ENCODE measurements at places on chromosomes 3 and 15.

GRCh38 chr15:55736756-55737155, 6.2 kb downstream of the PRTG start:
- no peak for DNase-seq

DNA sequence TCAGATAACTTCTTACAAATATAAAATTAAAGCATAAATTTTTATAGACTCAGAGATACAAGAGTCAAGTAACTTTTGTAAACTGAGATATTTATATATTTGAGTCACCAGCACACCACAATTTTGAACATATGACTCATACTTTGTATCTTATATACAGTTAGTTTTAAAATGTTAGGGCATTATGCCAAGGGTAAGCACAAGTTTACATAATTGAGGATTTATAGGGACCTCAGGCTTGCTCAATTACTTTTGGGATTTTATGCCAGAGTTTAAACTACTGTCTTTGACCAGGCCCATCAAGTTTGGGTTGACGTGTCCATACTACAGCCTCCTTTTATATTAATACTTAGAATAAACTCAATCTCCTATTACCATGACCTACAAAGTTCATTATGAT, 7.4 kb upstream of the FGF7 start:
- DNase-seq, result no peak

DNA sequence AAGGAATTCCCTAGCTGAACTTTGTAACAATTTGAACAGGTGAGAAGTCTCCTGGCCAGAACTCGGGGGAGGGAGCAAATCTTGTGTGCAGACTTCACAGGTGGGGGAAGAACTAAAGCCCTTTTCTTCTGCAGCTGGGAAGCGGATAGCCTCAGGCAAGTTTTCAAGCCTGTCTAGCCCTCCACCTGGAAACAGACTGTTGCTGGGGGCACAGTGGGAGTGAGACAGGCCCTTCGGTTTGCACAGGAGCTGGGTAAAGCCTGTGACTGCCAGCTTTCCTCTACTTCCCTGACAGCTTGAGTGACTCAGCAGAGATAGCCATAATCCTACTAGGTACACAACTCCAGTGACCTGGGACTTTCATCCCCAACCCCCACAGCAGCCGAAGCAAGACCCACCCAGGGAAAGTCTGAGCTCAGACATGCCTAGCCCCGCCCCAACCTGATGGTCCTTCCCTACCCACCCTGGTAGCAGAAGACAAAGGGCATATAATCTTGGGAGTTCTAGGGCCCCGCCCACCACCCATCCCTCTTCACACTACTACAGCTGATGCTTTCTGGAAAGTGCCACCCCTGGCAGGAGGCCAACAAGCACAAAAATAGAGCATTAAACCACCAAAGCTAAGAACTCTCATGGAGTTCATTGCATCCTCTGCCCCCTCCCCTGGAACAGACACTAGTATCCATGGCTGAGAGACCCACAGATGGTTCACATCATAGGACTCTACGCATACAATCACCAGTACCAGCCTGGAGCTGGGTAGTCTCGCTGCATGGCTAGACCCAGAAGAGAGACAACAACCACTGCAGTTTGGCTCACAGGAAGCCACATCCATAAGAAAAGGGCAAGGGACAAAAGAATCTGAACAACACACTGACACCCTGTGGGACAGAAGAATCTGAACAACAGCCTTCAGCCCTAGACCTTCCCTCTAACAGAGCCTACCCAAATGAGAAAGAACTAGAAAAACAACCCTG, 479.0 kb downstream of the RAP2B start:
- no peak for DNase-seq

DNA sequence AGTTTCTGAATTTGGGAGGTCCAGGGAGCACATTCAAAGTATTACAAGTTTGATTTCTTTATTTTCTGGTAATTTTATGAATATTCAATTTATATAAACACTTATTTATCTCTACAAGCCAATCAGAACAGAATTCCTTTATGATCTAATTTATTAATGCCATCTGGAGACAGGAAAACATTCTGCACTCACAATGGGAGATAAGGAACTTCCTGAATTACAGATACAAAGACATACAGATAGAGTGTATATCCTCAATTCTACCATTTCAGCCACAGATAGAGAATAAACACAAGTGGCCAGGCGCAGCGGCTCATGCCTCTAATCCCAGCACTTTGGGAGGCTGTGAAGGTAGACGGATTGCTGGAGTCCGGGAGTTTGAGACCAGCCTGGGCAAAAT, 86.0 kb downstream of the IQCH start:
- no peak for DNase-seq

DNA sequence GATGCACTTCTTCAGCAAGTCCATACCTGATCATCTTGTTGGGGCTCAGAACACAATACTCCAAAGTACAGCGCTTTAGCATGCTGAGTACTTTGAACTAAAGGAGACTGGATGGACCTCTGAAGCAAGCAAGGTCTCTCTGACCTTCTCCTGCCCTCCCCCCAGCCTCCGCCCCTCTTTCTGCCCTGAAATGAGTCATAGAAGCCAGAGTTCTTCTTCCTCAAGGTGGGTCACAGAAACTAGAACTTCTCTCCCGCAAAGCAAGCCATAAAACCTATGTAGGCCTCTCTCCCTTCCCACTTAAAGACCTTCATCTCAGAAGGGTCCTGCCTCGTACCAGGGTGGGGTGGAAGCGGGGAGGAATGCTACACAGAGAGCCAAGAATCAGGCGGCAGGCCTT, 230.5 kb upstream of the PROK2 start:
- DNase-seq, result no peak

- peak; percentile 71 for DNase-seq
These were observed 88.7 kb upstream of the MRPL3 start for GRCh38 chr3:131591394-131592014.

DNA sequence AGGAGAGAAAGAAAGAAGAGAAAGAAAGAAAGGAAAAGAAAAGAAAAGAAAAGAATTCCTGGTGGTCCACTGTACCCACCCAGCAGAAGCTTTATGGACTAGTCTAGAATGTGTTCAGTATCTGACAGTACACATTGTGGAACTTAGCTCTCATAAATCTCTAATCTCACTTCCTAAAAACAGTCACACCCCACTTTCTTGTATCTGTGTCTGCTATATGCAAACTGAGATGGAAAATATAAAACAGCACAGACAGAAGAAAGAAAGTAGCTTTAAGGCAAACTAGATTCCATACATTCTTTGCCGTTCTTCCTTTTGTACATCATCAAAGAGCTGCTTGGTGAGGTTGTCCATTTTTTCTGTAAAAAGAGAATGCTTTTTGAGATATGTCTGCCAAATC, 41.1 kb upstream of the GNB5 start:
- no peak for DNase-seq
